Stimulated activated CD4-positive, alpha-beta T cell treated with anti-CD3 and anti-CD28 coated beads, Interleukin-12 subunit alpha, Interleukin-12 subunit beta, amount 100 ng/mL, for 24 hours (primary cell): ENCODE measurements at places on chromosomes 7 and 10.

DNA sequence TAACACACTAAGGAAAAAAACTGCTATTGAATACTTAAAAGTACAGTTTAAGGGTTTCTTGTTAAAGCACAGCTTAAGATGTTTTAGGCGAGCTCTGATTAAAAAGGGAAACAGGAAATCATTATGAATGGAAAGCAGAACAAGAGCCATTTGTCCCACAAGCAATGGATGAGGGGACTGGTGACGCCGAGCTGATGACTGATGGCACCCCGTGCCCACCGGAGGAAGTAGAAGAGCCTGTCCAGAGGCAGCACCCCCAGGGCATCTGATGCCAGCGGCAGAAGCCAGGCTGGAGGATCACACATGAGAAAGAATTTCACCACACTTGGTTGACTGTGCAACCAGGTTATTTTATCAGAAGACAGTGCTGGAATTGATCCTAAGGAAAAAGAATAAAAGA lies 15.0 kb upstream of the INSIG1 start:
- DNase-seq: no peak

DNA sequence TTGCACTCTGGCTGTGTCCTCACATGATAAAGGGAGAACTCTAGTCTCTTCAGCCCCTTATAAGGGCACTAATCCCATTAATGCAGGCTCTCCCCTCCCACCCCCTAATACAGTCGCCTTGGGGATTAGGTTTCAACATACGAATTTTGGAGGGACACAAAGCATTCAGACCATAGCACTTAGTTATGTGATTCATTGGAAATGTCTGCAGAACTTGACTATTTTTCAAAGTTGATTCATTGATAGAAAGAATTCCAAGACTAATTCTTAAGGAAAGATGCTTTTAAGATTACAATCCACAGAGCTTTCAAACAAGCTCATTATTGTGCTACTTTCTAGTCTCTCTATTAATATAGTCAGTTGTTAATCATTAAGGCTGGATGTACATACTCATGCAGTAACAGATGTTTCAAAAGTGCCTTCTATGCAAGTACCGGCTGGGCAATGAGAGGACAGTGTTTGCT lies 85.3 kb upstream of the RPA3 start:
- DNase-seq: no peak

- DNase-seq: no peak
Measured at GRCh38 chr7:32888505-32888904, 3.1 kb downstream of the KBTBD2 start.

DNA sequence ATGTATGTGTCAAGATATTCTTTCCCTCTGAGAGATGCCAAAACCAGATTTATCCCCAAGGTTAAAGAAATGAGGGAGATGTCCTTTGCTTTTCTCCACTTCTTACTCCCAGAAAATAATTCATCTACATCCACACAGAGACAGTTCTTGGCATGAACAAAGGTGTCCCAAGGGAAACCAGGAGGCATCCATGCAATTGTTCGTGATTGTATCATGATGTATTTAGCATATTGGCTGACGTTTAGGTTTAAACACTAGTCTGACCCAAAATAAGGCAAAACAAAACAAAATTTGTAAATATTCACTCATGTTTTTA lies 223.9 kb downstream of the C7orf25 start:
- DNase-seq: no peak

DNA sequence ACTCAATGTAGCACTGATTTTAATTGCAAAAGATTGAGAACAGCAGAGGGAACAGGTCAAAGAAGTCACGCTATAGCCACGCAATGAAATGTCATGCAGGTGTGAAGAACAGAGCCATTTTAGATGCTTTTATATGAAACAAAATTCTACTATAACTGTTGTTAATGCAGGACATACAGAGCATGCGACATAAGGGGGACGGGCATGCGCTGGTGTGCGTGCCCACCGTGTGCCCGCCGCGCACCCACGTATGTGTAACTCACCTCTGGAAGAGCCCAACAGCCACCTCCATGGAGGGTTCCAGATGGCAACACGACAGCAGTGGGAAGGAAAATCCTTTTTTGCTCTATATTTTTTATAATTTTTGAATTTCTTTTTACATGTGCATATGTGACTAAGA lies 410.0 kb upstream of the RNF32 start:
- no peak for DNase-seq

DNA sequence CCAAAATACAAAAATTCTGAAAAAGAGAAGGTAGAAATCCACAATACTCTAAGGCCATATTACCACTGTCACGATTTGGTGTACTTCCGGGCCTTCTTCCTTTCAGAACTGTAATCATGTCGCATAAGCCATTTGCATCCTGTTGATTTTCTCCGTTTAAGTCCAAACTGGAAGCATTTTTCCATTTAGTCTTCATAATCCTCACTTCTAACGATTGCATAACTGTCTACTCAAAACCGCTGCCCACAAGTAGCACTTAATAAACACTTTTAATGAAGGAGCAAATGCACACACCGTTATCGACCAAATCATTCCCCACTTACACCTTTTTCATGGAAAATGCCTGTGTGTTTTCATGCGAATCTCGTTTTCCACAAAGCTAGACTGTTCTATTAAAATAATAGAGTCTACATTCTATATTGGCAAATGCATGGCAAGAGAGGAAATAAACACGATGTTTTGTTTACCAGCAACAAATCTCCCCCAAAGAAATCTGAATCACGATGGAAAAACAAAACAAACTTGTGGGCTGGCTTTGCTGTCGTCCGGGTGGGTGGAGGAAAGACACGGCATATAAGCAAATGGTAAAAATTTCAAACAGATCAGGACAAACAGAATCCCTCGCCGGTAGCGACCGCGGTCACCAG lies 1.0 kb downstream of the ATE1 start:
- DNase-seq: no peak
